ENCODE measurements at places on chromosomes 4 and X.
A peak's percentile ranks its signal among the peaks of the same experiment; 100 is the strongest.

GRCh38 chrX:39633293-39633692 is 464.5 kb downstream of the BCOR start:
- H3K36me3 ChIP-seq = no peaks in the 10 kb centered on the region
- H3K27me3 ChIP-seq = no peaks in the 10 kb centered on the region
- H3K27ac ChIP-seq = no peak overlapping the region
- no peaks in the 10 kb centered on the region for H3K4me1 ChIP-seq
- no peak for DNase-seq
- H3K4me3 ChIP-seq = no peak overlapping the region

- H3K36me3 ChIP-seq = no peaks in the 10 kb centered on the region
- H3K27me3 ChIP-seq = no peaks in the 10 kb centered on the region
- H3K4me3 ChIP-seq = no peak overlapping the region
- no peak overlapping the region for H3K27ac ChIP-seq
These were observed 97.4 kb downstream of the DCTD start for GRCh38 chr4:182819751-182820150.

- H3K36me3 ChIP-seq = no peaks in the 10 kb centered on the region
- H3K4me3 ChIP-seq = no peak overlapping the region
- no peak overlapping the region for H3K27ac ChIP-seq
- DNase-seq = no peak
These were observed 195.0 kb upstream of the GATB start for GRCh38 chr4:151955721-151956380.

GRCh38 chrX:87744391-87744790 is 226.8 kb downstream of the KLHL4 start:
- no peaks in the 10 kb centered on the region for H3K4me1 ChIP-seq
- DNase-seq = no peak
- no peak overlapping the region for H3K4me3 ChIP-seq
- no peaks in the 10 kb centered on the region for H3K27me3 ChIP-seq
- H3K27ac ChIP-seq = no peak overlapping the region

DNA sequence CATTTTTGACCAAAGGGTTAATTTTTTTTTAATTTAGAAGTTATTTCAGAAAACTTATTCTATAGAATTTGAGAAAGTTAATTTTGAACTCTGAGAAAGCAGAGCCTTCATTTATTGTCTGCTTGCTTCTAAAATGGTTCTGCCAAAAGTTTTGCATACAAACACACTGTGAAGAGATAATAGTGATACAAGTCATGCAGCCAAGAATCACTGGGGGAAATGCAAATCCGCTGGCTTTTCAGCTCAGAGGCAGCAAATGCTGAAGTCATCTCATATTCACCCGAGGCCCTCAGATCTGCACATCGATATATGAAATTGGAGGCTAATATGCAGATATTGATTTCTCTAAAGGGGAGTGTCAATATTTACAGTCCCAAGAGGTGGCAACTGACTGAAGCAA is 186.2 kb downstream of the KIT start:
- no peaks in the 10 kb centered on the region for H3K4me1 ChIP-seq
- DNase-seq = no peak
- H3K36me3 ChIP-seq = no peaks in the 10 kb centered on the region
- no peak overlapping the region for H3K27ac ChIP-seq
- no peak overlapping the region for H3K4me3 ChIP-seq

DNA sequence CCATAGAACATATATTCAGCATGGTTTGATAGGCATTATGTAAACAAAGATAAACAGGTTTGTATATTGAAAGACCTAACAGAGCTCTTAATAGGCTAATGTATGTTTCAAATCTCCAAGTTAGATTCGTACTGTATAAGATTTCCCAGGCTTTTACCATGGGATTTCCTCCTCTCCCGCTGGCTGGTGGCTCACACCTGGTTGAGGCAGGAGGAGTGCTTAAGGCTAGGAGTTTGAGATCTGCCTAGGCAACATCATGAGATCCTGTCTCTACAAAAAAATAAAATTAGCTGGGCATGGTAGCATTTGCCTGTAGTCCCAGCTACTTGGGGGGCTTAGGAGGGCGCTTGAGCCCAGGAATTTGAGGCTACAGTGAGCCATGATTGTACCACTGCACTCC is 5.4 kb downstream of the CPE start:
- no peaks in the 10 kb centered on the region for H3K36me3 ChIP-seq
- H3K27me3 ChIP-seq = no peaks in the 10 kb centered on the region
- no peak overlapping the region for H3K4me3 ChIP-seq
- no peak for DNase-seq
- H3K4me1 ChIP-seq = peaks cover 29% of the 10 kb centered on the region

- peak overlapping the region; percentile 33 for H3K27ac ChIP-seq
- peaks cover 60% of the 10 kb centered on the region for H3K4me1 ChIP-seq
- H3K36me3 ChIP-seq = no peaks in the 10 kb centered on the region
- no peaks in the 10 kb centered on the region for H3K27me3 ChIP-seq
- DNase-seq = no peak
These were observed 68.4 kb upstream of the ETNPPL start for GRCh38 chr4:108831291-108831690.
